Activated gamma-delta T cell (primary cell): ENCODE measurements at places on chromosomes 7 and 10.

DNA sequence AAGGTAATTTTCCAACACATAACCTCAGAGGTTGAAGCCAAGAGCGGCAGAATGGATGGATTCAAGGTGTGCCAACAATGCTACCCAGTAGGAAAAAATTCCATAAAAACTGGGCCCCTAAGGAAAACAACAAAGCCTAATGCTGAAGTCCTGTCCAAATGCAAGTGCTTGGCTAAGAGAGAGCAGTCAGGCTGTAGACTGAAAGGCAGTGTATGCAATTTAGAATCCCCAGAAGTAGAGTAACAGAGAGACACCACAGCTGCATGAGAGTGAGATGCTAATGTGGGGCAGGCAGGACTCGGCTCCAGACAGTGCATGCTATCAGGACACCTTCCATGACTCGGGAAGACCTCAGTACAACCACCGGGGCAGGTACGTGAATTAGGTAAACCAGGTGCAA is 124.5 kb downstream of the ZFAND4 start:
- no peak for DNase-seq

- no peak for DNase-seq
Measured at GRCh38 chr10:69516316-69516715, 56.9 kb downstream of the NEUROG3 start.

DNA sequence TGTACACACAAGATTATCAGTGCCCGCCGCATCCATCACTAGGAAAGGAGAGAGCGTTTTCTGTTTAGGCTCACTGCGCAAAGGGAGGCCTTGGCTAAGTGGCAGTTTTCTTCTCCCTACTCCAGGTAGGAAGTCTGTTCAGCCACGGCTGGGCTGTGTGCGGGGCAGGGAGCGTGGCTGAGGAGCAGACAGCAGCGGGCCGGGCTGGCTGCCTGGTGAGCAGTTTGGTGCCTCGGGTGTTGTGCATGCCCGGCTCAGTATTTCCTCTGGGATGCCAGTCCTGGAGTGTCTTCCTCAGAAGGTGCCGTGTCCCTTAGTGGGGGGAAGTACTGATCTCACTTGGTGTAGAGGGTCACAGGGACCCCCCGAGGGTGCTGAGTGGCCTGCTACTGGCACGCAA is 114.4 kb downstream of the NT5C2 start:
- no peak for DNase-seq

GRCh38 chr7:101172854-101173751 is 7.0 kb downstream of the NAT16 start:
- no peak for DNase-seq

- no peak for DNase-seq
Measured at GRCh38 chr7:153859239-153859638, 193.0 kb upstream of the DPP6 start.

- no peak for DNase-seq
Measured at GRCh38 chr7:109261781-109262180, 692.1 kb downstream of the DNAJB9 start.

DNA sequence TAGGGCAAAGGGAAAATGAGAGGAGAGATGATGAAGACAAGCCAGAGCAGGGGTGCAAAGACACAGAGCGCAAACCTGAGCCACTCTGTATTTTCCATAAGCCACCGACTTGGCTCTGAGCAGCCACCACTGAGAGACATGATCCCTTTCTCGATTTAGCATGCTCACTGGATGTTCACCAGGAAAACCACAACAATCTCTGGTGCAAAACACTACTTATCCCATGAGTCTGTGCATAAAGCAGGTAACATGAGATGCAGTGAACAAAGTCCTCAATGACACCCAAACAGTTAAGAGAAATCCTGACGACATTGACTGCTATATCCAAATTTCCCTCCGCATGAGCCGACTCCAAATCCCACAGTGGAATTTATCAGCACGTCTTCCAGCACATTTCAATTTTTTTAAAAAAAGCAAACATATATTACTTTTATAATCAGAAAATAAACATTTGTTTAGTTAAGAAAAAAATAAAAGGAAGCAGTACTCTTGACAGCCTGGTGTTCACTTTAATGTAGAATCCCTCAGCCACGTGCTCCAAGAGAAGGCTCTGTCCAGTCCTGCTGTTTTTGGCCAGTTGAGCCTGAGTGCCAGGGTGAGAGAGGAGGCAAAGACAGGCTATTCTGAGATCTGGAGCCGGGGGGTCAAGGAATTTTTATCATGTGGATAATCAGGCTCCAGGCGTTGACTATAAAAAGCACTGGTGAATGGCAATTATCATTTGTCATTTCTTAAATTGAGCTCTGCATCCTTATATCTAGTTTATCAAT is 238.4 kb downstream of the KCNMA1 start:
- no peak for DNase-seq
